Effector memory CD4-positive, alpha-beta T cell (primary cell): ENCODE measurements at places on chromosomes 6 and 20.

GRCh38 chr6:136792410-136793262 is at the start of gene MAP3K5:
MAP3K5 (minus strand) TSS chr6:136792477; CDS start chr6:136792157, 320 bp downstream.
- peak; percentile 89 for DNase-seq

- DNase-seq: no peak
Observed at GRCh38 chr6:63565727-63566596, 6.3 kb upstream of the LOC128125822 start.

GRCh38 chr6:5143634-5144311 is 58.6 kb downstream of the PPP1R3G start:
- DNase-seq: peak; percentile 70

DNA sequence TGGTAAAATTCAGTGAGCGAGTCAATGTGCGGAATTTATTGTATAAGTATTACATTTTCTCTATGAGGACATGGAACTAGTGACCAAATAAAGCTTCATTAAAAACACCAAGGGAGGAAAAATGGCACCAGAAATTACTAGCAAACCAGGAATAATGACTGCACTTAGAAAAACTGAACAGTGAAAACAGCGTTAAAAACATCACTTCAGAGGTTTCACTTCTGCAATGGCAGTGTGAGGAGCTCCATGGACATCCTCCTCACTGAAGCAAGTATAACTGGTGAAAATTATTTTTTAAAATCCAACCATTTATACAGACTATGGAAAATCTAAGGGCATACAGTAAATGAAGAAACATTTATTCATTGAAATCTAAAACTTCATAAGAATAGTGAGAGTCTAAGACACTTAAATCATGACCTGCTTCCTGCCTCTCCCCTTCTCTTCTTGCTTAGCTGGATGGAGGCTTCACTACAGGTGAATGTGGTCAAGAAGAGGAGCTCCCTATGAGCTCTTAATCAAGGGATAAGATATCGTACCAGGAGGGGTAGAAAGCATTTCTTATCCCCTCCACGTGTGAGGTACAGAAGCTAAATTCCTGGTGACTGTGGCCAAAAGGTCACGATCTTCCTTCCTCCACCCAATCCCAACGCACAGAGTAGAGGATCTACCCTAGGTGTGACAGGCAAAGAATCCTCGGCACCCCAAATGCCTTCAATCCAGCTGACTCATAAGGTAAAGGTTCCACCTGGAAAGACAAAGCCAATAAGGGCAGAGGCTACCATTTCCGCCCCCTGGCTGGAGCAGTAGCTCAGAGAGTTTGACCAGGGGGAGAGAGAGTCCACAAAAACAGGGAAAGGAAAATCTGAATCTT is 12.3 kb upstream of the ASF1A start:
- DNase-seq: no peak

DNA sequence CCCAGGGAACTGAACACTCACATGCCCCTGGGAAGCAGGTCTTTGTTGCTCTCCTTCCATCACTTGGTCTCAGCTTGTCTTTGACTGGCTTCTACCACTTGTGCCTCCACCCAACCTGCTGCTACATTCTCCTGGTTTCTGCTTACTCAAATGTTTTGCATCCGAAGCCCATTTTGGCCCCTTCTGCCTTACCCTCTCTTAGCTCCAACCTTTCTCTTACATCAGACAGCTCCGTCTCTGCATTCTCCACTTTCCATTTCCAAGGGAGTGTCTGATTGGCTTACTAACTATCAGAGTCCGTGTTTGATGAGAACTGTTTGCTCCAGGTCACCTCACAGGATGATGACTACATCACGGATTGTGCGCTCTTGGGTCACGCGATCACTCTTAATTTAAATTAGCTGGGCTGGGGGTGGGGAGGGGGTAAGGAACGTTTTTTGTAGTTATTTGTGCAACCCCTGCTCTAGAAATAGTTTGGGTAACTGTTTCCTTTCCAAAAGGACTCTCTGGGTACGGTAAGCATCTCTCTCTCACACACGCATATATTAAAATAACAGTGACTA is 844 bp upstream of the ABRACL start:
- peak; percentile 7 for DNase-seq

- DNase-seq: no peak
Observed at GRCh38 chr20:834151-834746, 734 bp downstream of the FAM110A start.
